ENCODE measurements at places on chromosomes 16 and 17.

DNA sequence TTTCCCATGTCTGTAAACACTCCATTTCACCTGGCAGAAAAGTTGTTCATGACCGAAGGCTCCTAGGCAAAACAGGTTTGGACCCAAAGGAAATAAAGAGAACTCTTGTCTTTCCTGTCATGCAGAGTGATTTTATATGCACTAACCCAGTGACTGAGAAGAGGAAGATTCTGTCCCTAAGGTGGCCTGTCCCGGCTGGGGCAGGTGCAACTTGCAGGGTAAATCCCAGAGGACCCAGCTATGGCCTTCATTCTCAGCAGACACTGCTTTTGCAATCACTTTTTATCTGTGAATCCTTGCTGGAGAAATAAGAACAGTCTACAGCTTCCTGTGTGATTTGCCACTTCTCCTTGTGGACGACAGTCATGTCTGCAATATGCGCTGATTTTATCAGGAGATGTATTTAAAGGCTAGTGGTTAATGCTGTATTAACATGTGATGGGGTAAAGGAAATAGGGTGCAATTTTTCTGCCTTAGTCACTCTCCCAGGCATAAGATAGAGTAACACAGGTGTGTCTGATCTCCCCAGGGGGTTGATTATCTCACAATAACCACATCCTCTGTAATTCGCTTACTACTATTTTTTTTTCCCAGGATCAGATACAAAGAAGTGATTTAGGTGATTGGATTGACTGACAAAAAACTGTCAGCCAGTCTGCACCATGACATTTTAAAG lies 696.8 kb upstream of the SOX9 start:
- H3K4me3 ChIP-seq, result no peak overlapping the region
- no peaks in the 10 kb centered on the region for H3K36me3 ChIP-seq
- no peaks in the 10 kb centered on the region for H3K4me1 ChIP-seq
- H3K27ac ChIP-seq, result no peak overlapping the region
- DNase-seq, result no peak

GRCh38 chr16:56462064-56462796 lies 10.9 kb downstream of the OGFOD1 start:
- no peak overlapping the region for H3K27ac ChIP-seq
- H3K4me3 ChIP-seq, result no peak overlapping the region
- H3K27me3 ChIP-seq, result no peaks in the 10 kb centered on the region
- peaks cover 3% of the 10 kb centered on the region for H3K4me1 ChIP-seq
- DNase-seq, result no peak

DNA sequence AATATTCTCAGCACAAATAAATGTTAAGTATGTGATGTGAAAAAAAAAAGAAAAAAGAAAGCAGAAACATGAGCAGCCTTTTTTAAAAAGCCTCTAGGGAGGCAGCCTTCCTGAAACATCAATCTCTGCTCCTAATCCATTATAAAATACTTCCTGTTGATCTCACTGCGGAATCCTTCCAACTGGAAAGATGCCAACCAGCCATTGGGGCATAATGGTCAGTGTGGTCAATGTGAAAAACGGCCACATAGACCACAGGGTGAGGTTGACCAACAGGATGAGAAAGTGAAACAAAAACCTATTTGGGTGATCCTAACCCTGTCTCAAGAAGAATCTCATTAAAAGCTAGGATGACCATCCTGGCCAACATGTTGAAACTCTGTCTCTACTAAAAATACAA lies 26.1 kb upstream of the ABCA8 start:
- no peak for DNase-seq
- H3K36me3 ChIP-seq, result no peaks in the 10 kb centered on the region
- no peak overlapping the region for H3K27ac ChIP-seq
- no peak overlapping the region for H3K4me3 ChIP-seq
- no peaks in the 10 kb centered on the region for H3K27me3 ChIP-seq

- peaks cover 11% of the 10 kb centered on the region for H3K4me1 ChIP-seq
- DNase-seq, result no peak
- no peaks in the 10 kb centered on the region for H3K36me3 ChIP-seq
- no peak overlapping the region for H3K27ac ChIP-seq
- no peak overlapping the region for H3K4me3 ChIP-seq
Measured at GRCh38 chr17:61494325-61495160, 42.3 kb downstream of the TBX4 start.

GRCh38 chr17:31019004-31019403 lies 48.2 kb downstream of the RNF135 start:
- no peak overlapping the region for H3K4me3 ChIP-seq
- H3K27me3 ChIP-seq, result no peaks in the 10 kb centered on the region
- H3K4me1 ChIP-seq, result peaks cover 3% of the 10 kb centered on the region
- no peak overlapping the region for H3K27ac ChIP-seq

DNA sequence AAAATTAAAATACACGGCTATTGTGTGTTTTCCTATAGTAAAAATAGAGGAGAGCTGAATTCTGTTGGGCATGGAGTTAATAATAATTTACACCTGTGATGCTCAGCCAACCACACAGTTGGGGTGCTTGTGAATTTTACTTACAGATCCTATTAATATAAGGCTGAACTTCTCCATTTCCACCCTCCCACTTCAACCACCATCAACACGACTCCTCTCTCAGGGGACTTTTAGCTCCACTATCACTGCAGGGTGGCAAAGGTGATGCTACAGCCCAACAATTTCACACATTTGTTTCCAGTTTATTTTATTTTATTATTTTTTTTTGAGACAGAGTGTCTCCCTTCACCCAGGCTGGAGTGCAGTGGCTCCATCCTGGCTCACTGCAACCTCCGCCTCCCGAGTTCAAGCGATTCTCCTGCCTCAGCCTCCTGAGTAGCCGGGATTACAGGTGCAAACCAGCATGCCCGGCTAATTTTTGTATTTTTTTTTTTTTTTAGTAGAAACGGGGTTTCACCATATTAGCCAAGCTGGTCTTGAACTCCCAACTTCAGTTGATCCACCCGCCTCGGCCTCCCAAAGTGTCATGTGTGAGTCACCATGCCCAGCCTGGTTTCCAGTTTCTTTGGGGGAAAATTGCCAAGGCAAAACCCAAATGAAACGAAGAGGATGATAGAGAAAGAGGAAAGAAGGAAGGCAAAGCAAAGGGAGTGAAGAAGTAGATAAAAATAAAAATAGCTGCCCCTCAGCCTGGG lies 57.9 kb downstream of the GNA13 start:
- H3K36me3 ChIP-seq, result no peaks in the 10 kb centered on the region
- no peak for DNase-seq
- no peaks in the 10 kb centered on the region for H3K27me3 ChIP-seq
- no peak overlapping the region for H3K4me3 ChIP-seq
- no peak overlapping the region for H3K27ac ChIP-seq

DNA sequence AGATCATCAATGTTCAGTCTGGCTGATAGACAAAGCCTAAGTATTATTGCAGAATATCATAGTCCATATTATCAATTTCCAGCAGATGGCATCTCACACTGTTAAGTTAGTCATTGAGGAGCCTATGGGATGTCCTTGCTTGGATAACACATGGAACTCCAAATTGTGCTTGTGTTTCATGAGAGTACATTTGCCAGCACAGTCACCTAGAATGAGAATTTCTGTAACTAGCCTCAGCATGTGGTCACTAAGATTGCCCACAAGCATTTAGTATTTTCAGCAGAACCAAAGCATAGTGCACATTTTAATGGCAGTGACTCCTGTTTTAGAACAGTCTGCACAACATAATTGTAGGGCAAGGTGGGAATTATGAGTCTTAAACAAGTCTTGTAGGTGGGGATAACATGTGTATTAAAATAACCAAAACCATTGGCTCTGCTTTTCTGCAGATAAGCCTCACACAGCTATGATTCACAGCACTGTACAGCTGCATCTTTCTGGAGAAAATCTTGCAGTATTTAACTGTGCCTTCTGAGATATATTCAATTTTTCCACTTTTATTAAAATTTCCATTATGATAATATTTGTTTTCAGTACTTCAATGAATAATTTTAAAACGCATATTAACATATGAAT lies 882.8 kb upstream of the SOX9 start:
- no peak overlapping the region for H3K4me3 ChIP-seq
- H3K36me3 ChIP-seq, result no peaks in the 10 kb centered on the region
- no peak for DNase-seq

DNA sequence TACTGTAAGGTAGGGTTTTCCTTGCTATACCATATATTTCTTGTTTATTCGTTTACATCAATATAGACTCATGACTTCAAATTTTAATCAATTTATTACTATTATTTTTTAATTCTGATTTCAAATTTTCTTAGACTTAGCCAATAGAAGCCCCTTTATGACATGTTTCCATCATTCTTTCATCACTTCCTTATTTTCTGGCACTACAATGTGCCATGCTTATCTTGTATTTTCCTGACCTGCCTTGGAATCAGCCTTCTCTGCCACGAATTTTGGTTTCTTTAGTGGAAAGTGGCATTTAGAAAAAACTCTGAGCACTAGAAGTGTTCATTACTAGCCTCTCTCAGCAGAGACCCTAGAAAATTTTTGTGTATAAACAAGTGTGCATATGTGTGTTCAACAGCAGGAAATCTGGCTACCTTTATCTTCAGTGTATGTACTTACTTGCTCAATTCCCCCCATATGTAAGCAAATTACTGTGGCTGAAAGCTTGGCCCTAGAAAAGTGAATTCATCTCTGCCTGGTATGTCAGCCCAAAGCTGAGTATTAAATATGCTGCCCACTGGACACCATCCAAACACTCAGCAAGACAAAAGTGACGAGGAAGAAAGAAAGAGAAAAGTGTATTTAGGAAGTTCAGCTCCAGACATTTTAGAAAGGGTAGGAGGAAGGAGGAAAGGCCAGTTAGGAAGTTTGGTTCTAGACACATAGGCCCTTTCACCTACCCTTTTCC lies 4.0 kb downstream of the STXBP4 start:
- DNase-seq, result no peak
- H3K4me1 ChIP-seq, result peaks cover 16% of the 10 kb centered on the region
- H3K4me3 ChIP-seq, result no peak overlapping the region
- H3K27ac ChIP-seq, result no peak overlapping the region
- H3K27me3 ChIP-seq, result no peaks in the 10 kb centered on the region

- peaks cover 22% of the 10 kb centered on the region for H3K27me3 ChIP-seq
- no peak for DNase-seq
- H3K27ac ChIP-seq, result no peak overlapping the region
- no peak overlapping the region for H3K4me3 ChIP-seq
- H3K4me1 ChIP-seq, result no peaks in the 10 kb centered on the region
Measured at GRCh38 chr16:2799205-2799858, 1.1 kb downstream of the PRSS41 start.

DNA sequence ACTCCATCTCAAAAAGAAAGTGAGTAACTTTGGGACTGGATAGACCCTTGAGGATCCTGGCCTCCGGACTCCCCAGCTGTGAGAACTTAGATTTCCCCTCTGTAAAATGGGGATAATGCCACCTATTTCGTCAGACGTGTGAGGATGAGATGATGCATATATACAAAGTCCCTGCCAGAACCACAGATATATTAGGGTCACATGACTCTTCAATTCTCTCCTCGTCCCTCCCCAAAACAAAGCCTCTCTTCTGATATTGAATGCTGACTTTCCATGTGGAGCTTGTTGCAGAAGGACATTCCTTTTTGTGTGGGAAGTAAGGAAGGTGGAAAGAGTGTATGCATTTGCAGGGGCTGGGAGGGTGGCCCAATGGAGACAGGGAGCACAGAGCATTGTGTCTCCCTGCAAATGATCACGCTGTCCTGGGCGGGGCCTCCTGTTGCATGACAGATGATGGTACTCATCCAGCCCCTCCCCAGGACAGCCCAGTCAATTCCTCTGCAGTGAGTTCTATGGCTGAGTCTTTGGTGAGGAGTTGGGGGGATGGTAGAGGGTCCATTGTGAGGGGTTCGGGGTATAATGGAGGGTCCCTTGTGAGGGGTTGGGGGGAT lies 35.1 kb upstream of the MGAT5B start:
- H3K4me1 ChIP-seq, result no peaks in the 10 kb centered on the region
- no peaks in the 10 kb centered on the region for H3K27me3 ChIP-seq
- no peak overlapping the region for H3K4me3 ChIP-seq
- no peaks in the 10 kb centered on the region for H3K36me3 ChIP-seq

DNA sequence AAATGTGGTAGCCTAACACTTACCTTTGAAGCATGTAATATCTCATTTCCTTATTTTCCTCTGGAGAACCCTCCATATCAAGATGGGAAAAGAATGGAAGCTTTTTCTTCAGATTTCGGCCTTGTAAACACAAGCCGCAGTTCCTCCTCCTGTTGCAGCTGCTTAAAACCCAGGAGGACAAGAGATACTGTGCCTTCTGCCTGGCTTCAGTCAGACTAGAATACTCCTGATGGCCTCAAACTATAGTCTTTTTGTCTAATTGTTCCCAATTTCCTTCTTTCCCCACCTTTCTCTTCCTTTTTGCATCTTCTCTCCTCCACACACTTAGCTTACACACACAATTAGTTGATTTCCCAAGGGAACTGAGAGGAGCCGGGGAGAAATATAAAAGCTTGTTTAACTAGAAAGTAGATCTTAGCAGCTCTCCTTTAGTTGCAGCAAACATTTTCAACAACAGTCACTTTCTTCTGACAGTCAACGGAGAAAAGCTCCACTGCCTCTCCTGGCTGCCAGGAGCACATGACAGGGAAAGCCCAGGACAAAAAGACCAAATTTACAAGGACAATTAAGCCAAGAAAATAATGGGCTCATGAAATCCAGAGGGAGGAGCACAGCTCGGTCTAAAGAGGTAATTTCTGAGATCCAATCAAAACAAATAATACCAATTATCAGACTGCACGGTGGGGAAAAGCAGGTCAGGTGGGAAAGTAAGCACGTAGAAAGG lies 76.4 kb upstream of the C17orf78 start:
- H3K4me3 ChIP-seq, result no peak overlapping the region
- no peak for DNase-seq
- H3K27me3 ChIP-seq, result no peaks in the 10 kb centered on the region
- H3K27ac ChIP-seq, result no peak overlapping the region
- peaks cover 14% of the 10 kb centered on the region for H3K4me1 ChIP-seq
- peaks cover 2% of the 10 kb centered on the region for H3K36me3 ChIP-seq

- no peak overlapping the region for H3K27ac ChIP-seq
- peaks cover 3% of the 10 kb centered on the region for H3K4me1 ChIP-seq
- no peaks in the 10 kb centered on the region for H3K27me3 ChIP-seq
- H3K4me3 ChIP-seq, result no peak overlapping the region
- no peak for DNase-seq
- H3K36me3 ChIP-seq, result no peaks in the 10 kb centered on the region
Measured at GRCh38 chr17:9249245-9249953, 228.1 kb downstream of the NTN1 start.

GRCh38 chr17:28940142-28940541 lies 11.2 kb downstream of the PHF12 start:
- no peak overlapping the region for H3K4me3 ChIP-seq
- H3K36me3 ChIP-seq, result peaks cover 47% of the 10 kb centered on the region
- H3K4me1 ChIP-seq, result peaks cover 67% of the 10 kb centered on the region

GRCh38 chr16:73036074-73036826 lies 11.7 kb downstream of the ZFHX3 start:
- H3K27me3 ChIP-seq, result peaks cover 30% of the 10 kb centered on the region
- H3K4me1 ChIP-seq, result peaks cover 1% of the 10 kb centered on the region
- no peak for DNase-seq
- H3K27ac ChIP-seq, result no peak overlapping the region
- H3K36me3 ChIP-seq, result no peaks in the 10 kb centered on the region
- H3K4me3 ChIP-seq, result no peak overlapping the region

GRCh38 chr17:49890077-49890821 lies 42.4 kb upstream of the TAC4 start:
- H3K27me3 ChIP-seq, result peaks cover 65% of the 10 kb centered on the region
- no peaks in the 10 kb centered on the region for H3K36me3 ChIP-seq
- no peak for DNase-seq
- H3K4me3 ChIP-seq, result no peak overlapping the region
